ENCODE measurements at places on chromosomes 16 and 17. TPM values are rescaled to one million over a fixed set of nuclear protein-coding genes. Genes with fewer than 3 reads are reported as not detected.

DNA sequence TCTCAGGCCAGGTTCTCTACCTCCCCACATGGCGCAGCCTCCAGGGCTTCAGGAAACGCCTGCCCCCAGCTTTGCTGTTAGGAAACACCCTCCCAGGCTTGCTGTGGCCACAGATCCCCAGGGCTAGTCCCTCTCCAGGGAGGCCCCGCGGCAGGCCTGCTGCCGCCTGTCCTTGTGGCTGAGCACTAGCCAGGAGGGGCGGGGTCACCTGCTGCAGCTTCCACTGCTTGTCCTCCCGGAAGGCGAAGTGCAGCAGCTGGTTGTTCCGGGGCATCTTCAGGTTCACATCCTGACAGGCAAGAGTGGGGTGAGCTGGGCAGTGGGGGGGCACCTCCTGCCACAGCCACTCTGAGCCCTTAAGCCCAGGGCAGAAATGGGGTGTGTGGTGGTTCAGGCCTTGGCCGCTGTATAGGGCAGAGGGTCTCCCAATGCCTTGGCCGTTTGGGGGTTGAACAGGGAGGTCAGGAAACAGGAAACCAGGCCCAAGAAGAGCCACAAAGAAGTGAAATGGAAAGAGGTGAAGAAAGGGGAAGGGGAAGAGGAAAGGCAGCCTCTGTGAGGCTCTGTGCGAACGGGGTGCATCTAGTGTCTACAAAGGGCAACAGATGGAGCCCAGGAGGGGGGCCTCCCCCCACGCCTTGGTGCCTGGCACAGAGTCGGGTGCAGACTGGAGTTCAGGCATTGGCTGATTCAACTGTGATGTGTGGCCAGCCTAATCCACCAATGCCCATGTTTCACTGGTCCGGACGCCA lies 2.0 kb downstream of the ROGDI start:
- no peak overlapping the region for H3K27ac ChIP-seq
- peaks cover 9% of the 10 kb centered on the region for H3K4me1 ChIP-seq
- DNase-seq = no peak
- H3K36me3 ChIP-seq = peaks cover 6% of the 10 kb centered on the region
- no peak overlapping the region for H3K4me3 ChIP-seq

- H3K4me1 ChIP-seq = peaks cover 15% of the 10 kb centered on the region
- H3K27ac ChIP-seq = no peak overlapping the region
- H3K27me3 ChIP-seq = no peaks in the 10 kb centered on the region
- no peak for DNase-seq
- no peaks in the 10 kb centered on the region for H3K36me3 ChIP-seq
These were observed 16.3 kb downstream of the MYL4 start for GRCh38 chr17:47225436-47225858.

- no peak for DNase-seq
- H3K27me3 ChIP-seq = no peaks in the 10 kb centered on the region
- H3K27ac ChIP-seq = no peak overlapping the region
- no peak overlapping the region for H3K4me3 ChIP-seq
These were observed 29.1 kb downstream of the TUBD1 start for GRCh38 chr17:59863616-59864015.

The EPX gene
- total RNA-seq = not detected

The CCL13 gene
- total RNA-seq = not detected

The SLC12A3 gene
- total RNA-seq = not detected
